Ascending aorta (tissue), 2 donors: ENCODE measurements at places on chromosomes 2 and 18. TPM values are rescaled to one million over a fixed set of nuclear protein-coding genes. Genes with fewer than 3 reads are reported as not detected.

KCNIP3 gene
- total RNA-seq: 5.2 TPM

FBXO48 gene
- 1.2 TPM for total RNA-seq

SERPINB12 gene
- 0.32 TPM for total RNA-seq

WDR54 gene
- total RNA-seq: 5.5 TPM

OTX1 gene
- not detected for total RNA-seq

SIX2 gene
- 22.2 TPM for total RNA-seq

OR6B2 gene
- not detected for total RNA-seq

CNDP1 gene
- total RNA-seq: not detected

STPG4 gene
- total RNA-seq: not detected

BMP10 gene
- total RNA-seq: not detected

CHRNG gene
- not detected for total RNA-seq

IHH gene
- total RNA-seq: not detected

CD226 gene
- 3.3 TPM for total RNA-seq

C1QL2 gene
- 11.6 TPM for total RNA-seq

TBR1 gene
- not detected for total RNA-seq

CMPK2 gene
- 9.4 TPM for total RNA-seq
